Hypothalamus (tissue), 51 donors: ENCODE measurements at places on chromosomes 12 and 14.

GRCh38 chr12:11697131-11697530, 47.7 kb downstream of the ETV6 start:
- no peak for DNase-seq

- no peak for DNase-seq
These were observed 271.6 kb upstream of the ATP2B1 start for GRCh38 chr12:89980236-89980635.

GRCh38 chr12:46473634-46474329, 101.2 kb upstream of the SLC38A2 start:
- DNase-seq, result no peak

DNA sequence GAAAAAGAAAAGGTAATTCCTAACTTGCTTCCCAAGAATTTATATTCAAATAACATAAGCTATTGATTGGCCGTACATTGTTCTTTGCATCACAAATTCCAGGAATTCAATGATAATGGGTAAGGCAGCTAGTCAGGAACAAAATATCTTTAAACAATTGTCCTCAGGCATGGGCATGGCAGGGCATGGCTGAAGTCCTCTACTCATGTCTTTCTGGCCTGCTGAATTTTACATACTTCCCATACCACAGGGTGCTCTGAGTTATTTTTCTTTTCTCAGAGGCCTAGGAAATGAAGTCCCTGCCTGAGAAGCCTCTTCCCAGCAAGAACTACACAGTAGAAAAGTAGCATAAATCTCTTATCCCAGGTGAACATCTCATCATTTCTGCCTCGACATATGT, 15.1 kb upstream of the DRAM1 start:
- no peak for DNase-seq

GRCh38 chr14:79342942-79343341, 868.4 kb downstream of the DIO2 start:
- no peak for DNase-seq

- no peak for DNase-seq
These were observed 22.1 kb downstream of the RAB35 start for GRCh38 chr12:120094485-120094884.

- DNase-seq, result no peak
These were observed 14.3 kb downstream of the CFL2 start for GRCh38 chr14:34699873-34700621.

DNA sequence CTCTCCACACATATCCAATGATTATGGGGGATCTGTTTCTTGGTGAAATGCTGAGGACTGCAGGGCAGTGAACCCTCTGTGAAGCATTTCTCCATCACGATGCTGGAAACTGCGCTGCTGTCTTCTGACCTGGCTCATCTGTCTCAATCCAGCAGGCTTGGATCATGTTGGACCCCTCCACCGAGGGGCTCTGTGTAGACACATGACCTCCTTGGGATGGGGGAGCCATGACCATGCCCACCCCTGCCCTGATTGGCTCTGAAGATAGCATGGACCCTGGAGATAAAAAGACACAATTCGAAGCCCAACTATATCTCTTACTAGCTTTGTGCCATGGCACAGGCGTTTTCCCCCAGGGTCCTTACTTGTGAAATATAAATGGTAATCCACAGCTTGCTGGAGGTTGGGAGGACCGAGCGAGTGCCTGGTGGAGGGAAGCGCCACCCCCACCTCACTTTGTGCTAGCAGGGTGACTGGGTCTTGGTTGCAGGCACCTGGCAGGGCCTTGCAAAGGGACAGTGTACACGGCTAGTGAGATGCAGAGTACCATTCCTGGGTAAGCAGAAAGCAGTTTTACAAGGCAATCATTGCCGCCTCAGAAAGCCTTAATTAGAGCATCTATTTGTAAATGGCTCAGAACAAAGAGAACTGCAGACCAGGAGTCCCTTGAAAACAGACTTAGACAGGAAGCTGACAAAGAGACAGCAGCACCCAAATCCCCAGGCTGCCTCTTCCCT, 2.4 kb upstream of the KRT83 start:
- DNase-seq, result no peak

- no peak for DNase-seq
These were observed 73.3 kb upstream of the HECTD1 start for GRCh38 chr14:31280871-31281220.

DNA sequence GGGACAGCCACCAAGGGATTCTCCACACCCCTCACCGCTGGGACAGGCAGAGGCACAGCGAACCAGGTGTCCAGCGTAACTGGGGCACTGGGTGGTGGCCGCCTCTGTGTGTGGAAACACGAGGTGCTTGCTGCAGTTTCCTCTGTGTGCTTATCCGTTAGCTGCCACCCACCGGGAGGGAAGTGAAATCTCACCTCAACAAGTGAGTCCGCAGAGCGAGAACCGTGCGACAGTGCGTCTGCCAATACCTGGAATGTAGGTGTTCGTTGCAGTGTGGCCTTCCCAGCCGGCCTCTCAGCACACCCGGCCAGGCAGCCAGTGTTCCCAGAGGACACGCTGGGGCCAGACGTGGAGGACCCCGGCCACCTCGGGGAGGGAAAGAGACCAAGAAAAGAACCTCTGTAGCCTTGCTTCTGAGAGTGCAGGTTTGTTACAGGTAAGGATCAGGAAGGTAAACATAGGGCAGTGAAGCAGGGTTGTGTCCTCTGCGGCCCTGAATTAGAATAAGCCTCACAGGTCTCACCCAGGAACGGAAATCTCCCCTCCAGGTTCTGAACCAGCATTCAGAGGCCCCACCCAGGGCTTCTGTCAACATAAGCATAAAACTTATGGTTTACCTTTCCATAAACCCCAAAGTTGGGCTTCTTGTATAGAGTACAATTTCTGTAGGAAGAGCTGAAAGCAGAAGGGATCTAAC, 1.5 kb downstream of the BCL2L14 start:
- DNase-seq, result no peak

GRCh38 chr14:74882103-74882920, 596 bp downstream of the DLST start:
- DNase-seq, result no peak

DNA sequence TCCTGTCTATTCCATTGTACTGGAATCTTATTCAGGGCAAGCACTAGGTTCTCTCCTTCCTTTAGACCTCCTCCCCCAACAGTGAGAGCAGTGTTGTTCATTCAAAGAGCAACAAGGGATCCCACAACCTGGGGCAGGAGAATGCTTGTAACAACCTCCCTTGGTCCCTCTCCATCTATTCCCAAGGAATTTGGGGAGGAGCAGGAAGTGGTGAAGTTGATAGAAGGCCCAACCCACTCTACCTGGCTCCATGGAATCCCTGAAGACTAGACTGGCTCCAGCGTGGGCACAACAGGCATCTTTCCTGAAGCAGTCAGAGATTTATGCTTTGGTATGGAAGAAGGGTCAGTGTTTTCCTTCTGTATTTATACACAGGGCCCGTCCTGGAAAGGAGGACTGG, 33.4 kb upstream of the CISTR start:
- DNase-seq, result no peak

DNA sequence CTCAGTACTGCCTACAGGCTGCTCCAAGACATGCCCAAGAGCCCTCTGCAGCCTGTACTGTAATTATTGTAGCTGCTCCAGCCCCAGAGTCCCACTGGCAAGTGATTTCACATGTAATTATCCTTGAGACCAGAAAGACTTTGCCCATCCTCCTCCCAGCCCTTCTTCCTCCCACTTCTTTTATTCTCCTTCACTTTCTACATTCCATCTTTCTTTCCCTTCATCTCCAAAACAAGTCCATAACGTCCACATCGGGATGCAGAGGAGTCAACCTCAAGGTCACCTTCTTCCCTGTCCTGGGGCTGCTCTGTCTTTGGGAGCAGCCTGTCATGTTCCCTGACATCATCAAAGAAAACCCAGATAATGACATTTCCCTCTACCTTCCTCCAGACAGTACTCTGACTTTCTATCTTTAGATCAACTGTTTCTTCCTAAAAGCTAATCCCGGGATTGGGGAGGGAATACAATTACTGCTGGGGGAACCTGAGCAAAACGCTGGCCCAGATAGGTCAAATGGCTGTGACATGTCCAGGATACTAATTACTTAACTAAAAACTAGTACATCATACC, 39.1 kb downstream of the SLC8A3 start:
- no peak for DNase-seq

DNA sequence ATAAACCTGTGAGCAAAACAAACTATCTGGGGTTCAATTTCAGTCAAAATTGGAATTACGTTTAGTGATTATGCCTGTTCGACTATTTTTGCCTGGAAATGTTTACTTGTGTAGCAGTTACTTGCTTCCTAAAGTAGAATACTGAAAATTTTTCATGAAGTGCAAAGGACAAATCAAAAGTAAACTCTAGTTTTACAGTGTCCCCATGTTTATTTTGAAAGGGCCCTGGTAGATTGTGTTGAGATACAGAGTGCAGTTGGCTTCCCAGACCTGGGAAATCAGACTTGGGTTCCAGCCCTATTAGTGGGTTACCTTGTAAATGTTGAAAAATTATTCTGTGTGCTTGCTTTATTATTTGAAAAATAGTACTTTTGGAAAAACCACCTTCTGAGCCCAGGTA, 17.3 kb downstream of the KLRB1 start:
- DNase-seq, result no peak
